NCI-H1930 (cell line): ENCODE measurements at places on chromosomes 1 and 21.

GRCh38 chr1:116987256-116987555 is 14.4 kb upstream of the CD101 start:
- DNase-seq: no peak

GRCh38 chr21:29175408-29176134 is 45.1 kb downstream of the MAP3K7CL start:
- no peak for DNase-seq

GRCh38 chr1:201348211-201348566 is 29.3 kb downstream of the TNNT2 start:
- no peak for DNase-seq

DNA sequence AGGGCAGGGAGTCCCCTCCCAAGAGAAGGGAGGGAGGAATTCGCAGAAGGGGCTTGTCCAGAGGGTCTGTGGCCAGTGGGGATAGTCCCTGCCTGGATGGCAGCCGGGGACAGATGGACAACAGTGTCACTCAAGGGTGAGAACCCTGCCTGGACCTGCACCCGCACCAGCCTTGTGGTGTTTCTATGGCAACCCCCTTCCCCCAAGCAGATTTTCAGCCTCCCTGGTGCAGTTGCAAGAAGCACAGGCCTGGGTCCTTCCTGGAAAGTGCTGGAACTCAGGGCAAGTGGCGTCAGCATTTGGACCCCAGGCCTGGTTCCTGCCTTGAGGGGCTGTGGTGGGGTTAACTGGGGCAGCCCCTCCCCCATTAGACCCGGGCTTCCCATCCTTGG is 83.8 kb upstream of the ACTL8 start:
- DNase-seq: no peak

GRCh38 chr1:27179379-27179778 is 24.5 kb upstream of the SLC9A1 start:
- DNase-seq: no peak

GRCh38 chr1:3405974-3406867 is 48.2 kb upstream of the ARHGEF16 start:
- DNase-seq: no peak

DNA sequence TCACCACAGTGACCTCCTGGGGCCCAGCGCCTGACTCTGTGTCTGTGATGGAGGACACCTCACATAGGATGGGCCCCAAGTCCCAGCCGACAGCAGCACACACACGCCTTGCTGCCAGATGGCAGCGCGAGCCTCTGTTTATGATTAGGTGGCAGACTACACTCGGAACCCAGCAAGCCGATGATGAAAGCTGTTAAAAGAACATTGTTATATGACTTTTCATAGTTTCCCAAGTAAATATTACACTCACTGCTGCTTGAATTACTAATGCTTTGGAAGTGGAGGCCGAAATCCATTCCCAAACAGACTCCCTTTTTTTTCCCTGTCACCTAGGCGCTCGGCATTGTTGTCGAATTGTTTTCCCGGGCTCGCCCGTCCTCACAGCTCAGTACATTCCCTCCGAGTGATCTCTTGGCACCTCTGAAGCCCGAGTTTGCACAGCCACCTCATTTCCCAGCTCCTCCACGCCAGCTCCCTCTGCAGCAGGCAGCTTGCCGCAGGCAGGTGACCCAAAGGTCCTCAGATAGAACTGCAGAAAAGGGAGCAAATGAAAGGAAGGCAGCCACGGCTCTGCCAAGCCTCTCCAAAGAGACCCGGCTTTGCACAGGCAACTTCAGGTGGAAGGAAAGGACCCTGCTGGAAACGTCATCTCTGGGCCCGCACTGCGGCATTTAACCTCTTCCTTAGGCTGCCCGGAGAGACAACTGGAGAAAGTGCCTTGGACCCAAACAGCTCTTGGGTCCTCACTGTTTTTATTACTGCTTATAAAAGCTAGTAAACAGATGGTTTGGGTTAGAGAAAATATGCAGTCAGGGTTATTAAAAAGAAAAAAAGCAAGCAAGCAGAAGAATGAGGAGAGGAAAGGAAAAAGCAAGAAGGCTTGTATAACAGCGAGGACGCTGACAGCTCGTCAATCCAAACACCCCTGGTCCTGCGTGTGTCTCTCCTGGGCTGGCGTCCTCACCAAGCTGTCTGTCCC is 72.2 kb upstream of the SLC25A33 start:
- DNase-seq: no peak

DNA sequence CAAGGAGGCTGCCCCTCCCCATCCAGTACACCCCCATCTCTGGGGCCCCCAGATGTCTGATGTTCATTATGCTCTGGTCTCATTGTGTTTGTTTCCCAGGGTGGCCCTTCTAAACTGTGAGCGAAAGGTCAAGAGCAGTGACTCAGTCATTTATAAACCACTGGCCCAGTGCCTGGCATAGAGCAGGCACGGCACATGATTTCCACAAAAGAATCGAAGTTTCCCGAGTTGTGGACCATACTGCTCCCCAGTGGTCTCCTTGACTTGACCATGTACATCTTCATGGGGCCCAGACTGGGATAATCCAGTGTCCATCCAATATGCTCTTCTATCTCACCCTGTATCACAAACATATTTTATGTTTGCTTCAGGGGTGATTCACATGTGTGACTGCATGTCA is 153.3 kb downstream of the NR5A2 start:
- no peak for DNase-seq
